Activated T-cell treated with anti-CD3 and anti-CD28 coated beads for 48 hours (primary cell): ENCODE measurements at places on chromosomes 2 and 18.

GRCh38 chr2:59726228-59727120, 827.0 kb downstream of the BCL11A start:
- no peak for DNase-seq

- no peak for DNase-seq
Observed at GRCh38 chr2:127995725-127996124, 32.1 kb downstream of the SAP130 start.

- no peak for DNase-seq
Observed at GRCh38 chr2:102662833-102663232, 43.5 kb downstream of the SLC9A2 start.

GRCh38 chr2:72995430-72996116, 75.9 kb downstream of the SFXN5 start:
- DNase-seq, result no peak

DNA sequence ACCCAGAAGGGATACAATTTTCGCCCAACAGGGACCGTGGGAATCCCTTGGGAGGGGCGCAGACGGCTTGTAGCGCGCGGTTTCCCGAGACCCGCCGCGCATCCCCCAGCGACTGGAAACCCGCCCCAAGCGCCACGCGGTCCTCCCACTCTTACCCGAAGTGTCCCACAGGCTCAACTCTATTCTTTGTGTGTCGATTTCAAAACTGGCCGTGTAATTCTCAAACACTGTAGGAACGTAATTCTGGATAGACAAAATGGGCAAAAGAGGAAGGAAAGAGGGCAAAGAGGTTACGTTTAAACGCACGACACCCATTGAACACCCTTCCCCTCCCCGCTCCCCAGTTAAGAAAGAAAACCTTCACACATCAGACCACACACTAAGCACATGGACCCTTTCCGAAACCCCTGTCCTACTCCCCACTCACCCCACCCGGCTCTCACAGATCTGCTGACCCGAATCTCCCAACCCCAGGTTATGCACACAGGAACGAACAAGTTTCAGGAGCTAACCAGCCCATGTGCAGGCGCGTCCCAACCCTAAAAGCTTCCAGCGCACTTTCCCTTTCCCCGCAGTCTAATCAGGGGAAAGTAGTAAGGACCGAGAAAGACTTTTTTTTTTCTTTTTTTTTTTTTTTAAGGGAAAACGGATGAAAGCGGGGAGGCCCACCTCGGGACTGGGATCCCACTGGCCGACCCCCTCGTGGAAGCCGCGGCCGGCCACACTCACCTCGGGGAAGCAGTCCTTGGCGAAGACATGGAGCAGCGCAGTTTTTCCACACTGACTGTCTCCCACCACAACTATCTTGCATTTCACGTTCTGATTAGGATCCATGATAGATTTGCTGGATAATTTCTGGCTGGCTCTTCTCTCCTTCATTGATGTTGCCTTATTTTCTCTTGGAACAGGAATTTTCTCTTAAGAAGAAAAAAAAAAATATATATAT, 655 bp downstream of the RND3 start:
- no peak for DNase-seq

GRCh38 chr2:187936228-187936627, 355.4 kb upstream of the GULP1 start:
- DNase-seq, result no peak

GRCh38 chr2:191836471-191836852, 10.4 kb downstream of the CAVIN2 start:
- DNase-seq, result no peak

DNA sequence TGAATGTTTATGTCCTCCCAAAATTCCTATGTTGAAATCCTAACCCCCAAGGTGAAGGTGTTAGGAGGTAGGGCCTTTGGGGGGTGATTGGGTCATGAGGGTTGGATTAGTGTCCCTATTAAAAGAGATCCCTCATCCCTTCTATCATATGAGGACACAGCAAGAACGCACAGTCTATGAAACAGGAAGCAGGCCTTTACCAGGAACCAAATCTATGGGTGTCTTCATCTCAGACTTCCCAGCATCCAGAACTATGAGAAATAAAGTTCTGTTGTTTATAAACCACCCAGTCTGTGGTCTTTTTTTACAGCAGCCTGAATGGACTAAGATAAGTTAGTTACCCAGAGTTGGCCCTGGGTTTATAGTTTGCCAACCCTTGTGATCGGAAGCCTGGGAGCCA, 153.1 kb downstream of the INO80D start:
- no peak for DNase-seq

GRCh38 chr18:68298330-68298729, 416.6 kb downstream of the TMX3 start:
- no peak for DNase-seq

- no peak for DNase-seq
Observed at GRCh38 chr2:41990688-41991087, 57.1 kb upstream of the PKDCC start.

GRCh38 chr18:36186461-36187192, 670 bp upstream of the MOCOS start:
- no peak for DNase-seq

DNA sequence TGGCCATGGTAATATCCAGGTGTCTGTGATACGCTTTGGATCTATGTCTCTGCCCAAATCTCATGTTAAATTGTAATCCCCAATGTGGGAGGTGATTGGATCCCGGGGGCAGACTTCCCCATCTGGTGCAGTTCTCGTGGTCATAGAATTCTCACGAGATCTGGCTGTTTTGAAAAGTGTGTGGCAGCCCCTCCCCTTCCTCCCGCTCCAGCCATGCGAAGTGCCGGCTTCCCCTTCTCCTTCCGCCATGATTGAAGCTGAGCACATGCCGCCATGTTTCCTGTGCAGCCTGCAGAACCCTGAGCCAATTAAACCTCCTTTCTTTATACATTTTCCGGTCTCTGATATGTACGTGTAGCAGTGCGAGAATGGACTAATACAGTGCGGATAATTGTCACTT, 42.5 kb downstream of the GPC1 start:
- no peak for DNase-seq

GRCh38 chr18:47821314-47821713, 109.1 kb downstream of the SMAD2 start:
- DNase-seq, result no peak

DNA sequence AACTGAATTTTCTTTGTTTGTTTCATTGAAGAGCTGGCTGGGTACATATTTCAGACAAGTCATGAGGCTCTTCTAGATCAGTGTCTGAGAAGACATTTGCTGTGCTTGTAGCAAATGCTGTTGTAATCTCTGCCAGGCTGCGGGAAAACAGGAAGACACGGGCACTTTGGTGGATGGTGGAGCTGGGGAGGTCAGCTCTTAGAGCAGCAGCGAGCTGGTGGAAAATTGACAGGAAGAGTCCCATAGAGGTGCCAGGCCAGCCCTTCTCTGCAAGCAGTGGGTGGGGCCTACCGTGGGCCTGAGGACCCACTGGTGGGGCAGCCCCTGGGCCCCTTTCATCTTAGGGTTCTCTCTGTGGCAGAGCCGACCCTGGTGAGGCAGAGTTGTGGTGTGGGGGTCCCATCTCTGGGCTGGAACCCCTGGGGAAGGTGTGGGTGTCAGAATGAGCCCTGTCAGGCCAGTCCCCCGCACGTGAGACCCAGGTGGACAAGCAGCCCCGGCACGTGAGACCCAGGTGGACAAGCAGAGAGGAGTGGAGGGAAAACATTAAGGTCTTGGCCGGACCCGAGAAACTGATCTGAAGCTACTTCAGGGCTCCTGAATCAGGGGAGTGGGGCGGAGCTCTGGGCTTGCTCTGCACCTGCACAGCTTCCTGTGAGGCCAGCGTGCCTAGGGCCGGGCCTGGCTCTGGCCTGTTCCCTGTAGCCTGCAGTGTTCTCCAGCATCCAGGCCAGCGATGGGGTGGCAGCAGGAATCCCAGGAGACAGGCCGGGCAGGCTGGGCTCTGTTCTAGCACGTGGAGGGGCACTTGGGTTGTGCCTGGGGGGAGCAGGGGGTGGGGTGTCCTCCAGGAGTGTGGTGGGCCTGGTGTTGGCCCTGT, 273.5 kb upstream of the HDAC4 start:
- DNase-seq, result no peak

DNA sequence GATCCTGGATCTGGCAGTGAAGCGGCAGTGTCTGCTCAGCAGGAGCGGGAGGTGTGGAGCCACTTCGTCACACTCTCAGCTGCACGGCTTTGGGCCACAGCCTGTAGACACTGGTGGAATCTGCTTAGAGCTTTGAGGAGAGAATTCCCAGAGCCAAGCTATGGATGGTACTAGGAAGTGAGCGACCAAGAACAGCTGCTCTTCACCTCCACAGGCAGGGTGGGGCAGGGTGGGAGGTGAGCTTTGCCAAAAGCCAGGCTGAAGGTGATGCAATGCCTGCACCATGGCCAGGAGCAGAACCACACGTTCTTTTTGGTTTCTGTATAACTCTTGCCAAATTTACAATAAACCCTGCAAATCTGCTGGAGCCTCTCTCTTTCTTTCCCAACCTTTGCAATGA, 226.1 kb downstream of the ANKRD30B start:
- DNase-seq, result no peak

DNA sequence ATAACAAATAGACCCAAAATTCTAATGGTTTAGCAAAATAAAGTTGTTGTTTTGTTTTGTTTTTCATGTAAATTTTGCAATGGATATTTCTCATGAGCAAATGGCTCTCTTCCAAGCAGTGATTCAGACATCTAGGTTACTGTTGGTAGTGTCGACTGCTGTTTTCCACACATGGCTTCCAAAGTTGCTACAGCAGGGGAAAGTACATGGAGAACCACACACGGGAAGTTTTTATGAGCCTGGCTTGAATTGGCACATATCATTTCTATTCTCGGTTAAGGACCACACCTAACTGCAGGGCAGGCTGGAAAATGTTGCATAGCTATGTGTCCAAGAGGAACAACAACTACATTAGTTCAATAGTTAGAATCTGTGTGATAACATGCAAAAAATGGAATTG, 262.1 kb downstream of the GALNT13 start:
- no peak for DNase-seq

GRCh38 chr2:233422050-233422639, 67.9 kb downstream of the DGKD start:
- DNase-seq, result no peak

GRCh38 chr2:237314198-237314597, 99.8 kb downstream of the COL6A3 start:
- no peak for DNase-seq

- DNase-seq, result no peak
Observed at GRCh38 chr18:11849841-11850634, 1.2 kb upstream of the CHMP1B start.

DNA sequence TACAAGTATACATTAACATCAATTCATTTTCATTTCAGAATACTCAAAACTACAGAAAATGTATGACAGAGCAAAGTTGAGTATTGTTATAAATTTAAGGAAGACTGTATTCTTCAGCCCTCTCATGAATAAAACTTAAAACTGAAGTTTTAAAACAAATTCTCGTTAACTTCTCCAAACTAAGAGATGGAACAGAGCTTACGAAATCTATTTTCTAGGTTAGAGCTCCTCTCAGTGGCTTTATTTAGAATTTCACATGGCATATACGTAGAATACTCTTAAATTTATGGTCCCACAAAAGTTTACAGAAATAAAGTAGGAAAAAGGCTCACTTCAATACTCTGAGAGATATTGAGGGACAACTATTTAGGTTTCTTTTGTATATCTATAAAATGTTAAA, 612.1 kb downstream of the KCNJ3 start:
- DNase-seq, result no peak

DNA sequence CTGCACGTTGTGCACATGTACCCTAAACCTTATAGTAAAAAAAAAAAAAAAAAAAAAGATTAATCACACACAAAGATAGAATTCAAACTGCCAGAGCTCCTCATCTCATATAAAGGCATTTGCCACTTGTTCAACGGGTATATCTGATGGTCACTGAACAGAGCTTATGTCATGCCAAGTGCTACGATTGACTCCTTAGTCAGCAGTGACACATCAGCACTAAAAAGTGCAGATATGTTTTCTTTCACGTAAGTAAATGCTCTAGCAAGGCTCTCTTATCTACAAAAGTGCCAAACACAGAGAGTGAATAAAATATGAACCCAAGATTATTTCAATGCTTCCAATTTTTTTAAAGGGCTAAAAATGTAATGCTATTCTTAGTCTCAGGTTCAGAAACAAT, 1.1 kb downstream of the LMAN1 start:
- no peak for DNase-seq

DNA sequence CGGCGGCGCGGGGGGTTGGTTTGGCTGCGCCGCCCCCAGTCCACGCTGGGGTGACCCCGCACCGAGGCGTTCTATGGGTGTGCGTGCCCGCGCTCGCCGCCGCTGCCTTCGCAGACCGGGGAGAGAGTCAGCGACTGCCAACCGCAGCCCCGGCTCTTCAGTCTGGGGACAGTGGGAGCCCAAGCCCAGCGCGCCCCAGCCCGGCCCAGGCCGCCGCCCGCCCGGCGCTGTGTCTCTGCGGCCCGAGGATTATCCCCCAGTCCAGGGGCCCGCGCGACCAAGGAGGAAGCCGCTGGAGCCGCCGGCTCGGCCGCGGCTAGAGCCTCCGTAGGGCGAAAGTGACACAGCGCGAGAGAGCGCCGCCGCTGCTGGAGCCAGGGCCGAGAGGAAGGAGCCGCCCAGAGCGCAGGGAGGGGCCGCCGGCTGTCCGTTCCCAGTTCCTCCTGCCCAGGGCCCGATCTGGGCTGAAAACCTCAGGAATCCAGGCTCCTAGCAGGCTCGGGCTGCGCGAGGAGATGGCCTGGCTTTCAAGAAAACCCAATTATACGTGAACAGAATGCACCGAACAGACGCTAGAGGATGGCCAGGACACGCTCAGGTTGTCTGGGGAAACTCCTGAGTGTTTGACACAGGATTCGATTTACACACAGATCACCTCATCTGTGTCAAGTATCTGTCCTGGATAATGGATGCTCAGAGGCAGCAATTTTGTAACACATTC, 2.4 kb downstream of the CTIF start:
- peak; percentile 27 for DNase-seq

GRCh38 chr18:75107931-75108276, 101.0 kb downstream of the PTGR3 start:
- DNase-seq, result no peak

DNA sequence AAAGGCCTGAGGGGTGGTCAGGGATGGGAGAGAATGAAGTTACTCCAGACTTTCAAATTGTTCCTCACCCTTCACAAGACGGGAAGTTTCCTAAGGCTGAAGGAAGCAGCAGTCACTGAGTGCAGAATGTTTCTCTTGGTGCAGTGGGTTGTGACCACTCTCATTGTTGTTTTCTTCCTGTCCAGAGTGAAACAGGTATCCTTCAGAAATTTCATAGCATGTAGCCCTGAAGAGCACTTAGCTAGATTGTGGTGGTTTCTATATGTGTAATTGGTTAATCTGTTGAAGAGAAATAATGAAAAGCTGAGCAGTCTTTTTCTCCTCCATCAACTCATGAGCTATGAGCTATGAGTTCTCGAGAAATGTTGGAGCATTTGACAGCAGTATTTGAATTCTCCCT, 96.8 kb downstream of the GPD2 start:
- no peak for DNase-seq
